Kidney (tissue), 22 donors: ENCODE measurements at places on chromosomes 7 and 10. TPM values are rescaled to one million over a fixed set of nuclear protein-coding genes. Genes with fewer than 3 reads are reported as not detected.

- DNase-seq = peak; percentile 54
Observed at GRCh38 chr10:21501091-21501490, 24.4 kb downstream of the SKIDA1 start.

PLAC9 gene
- 31.4 TPM for total RNA-seq

- no peak for DNase-seq
Observed at GRCh38 chr10:23490115-23490514, 51.2 kb downstream of the OTUD1 start.

GRCh38 chr7:127396184-127396583 lies 3.7 kb upstream of the ZNF800 start:
- no peak for DNase-seq

DNA sequence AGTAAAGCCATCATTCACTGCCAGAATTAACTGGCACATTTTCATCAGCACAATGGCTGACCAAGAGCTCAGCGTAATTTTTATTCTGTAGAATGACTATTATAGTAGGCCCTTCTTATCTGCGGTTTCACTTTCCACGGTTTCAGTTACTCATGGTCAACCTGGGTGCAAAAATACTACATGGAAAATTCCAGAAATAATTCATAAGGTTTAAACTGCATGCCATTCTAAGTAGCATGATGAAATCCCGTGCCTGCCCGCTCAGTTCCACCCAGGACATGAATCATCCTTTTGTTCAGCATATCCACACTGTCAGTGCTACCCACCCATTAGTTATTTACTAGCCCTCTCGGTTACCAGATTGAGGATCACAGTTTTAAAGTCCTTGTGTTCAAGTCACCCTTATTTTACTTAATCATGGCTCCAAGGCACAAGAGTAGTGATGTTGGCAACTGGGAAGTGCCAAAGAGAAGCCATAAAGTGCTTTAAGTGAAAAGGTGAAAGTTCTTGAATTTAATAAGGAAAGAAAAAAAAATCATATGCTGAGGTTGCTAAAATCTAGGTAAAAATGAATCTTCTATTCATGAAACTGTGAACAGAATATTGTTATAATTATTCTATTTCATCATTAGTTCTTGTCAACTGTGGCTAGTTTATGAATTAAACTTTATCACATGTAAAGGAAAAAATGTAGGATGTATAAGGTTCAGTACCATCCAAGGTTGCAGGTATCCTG lies 204.9 kb downstream of the DOCK4 start:
- no peak for DNase-seq

SLC39A12 gene
- total RNA-seq = 0.16 TPM

DNA sequence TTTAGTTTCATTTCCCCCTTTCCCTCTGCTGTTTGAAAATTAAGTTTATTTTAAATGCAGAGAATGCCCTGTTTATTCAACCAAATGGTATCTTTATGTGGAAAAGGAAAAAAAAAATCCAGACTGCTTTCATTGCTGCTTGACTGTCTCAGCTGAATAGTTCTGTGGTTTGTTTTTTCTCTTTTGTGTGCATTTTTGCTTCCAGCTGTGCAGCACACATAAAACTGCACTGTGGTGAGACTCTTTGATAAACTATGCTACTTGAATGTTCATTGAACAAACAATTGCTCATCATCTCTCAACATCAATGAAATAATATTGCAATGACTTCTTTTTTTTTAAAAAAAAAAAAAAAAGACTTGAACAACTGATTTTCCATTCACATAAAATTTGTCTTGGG lies 78.6 kb upstream of the GLI3 start:
- no peak for DNase-seq

NUTM2A gene
- total RNA-seq = 1.5 TPM

- DNase-seq = peak; percentile 84
Observed at GRCh38 chr10:114021717-114022680, 21.7 kb upstream of the ADRB1 start.

GRCh38 chr10:24622781-24623301 lies 100.8 kb downstream of the ARHGAP21 start:
- no peak for DNase-seq

DNA sequence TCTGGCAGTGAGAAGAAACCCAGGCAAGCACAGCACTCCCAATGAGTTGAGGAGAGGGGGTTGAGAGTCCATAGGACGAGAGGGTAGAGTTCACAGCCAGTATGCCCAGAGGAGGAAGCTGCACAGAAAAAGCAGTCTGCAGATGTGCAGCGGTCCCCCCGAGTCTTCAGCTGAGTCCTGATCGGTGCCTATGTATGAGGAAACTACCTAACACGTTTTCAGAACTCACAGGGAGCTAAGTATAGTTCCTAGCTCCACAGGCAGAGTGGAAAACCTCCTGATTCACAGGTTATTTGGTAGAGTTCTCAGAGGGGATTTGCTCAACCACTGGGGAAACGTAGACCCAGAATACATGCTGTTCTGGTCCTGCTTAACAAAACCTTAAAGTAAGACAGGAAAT lies 271.3 kb upstream of the CNTNAP2 start:
- DNase-seq = no peak

DNA sequence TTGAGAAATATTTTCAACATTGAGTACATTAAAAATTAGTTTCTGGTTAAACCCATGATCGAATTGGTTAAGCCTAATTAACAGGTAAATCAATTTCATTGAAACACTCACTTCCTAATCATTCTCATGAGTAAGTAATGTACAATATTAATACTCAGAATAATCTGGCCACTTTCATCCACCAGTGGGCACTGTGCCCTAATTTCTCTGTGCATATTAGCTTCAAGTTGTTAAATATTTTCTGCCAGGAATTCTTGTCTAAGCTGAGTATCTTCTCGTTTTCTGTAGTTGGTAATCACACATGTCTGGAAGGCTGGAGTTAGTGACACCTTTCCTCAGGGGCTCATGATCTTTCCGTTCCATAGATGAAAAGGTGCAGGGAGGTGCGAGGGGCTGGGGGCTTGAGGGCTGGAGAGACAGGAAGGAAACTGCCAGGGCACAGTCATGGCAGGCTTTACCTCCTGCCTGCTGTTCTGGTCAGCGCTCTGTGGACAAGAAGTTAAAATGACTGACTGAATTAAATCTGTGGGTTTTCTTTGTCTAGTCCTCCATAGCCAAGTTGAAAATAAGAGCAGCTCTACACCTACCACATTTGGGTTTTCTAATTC lies 71.9 kb downstream of the WIPF3 start:
- peak; percentile 40 for DNase-seq
